ENCODE measurements at places on chromosomes 4 and X.

- peak; percentile 43 for DNase-seq
Measured at GRCh38 chrX:150478496-150479492, 89.6 kb upstream of the MTM1 start.

DNA sequence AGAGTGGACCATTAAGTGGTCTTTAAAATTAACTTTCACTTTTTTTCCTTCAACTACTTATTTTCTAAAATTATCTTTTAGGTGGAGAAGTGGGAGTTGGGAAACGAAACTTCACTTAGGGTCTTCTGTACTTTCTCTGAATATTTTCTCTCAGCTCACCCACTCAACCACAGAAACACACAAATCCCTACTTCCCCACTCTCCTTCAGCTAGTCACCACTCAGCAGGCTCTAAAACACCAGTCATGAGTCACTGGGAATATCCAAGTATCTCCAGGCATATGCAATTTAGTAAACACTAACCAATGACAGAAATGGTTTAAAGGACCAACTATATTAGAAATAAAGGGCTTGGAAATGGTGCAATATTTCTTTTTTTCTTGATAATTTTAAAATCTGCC, 153.0 kb upstream of the RPS6KA6 start:
- DNase-seq = no peak

DNA sequence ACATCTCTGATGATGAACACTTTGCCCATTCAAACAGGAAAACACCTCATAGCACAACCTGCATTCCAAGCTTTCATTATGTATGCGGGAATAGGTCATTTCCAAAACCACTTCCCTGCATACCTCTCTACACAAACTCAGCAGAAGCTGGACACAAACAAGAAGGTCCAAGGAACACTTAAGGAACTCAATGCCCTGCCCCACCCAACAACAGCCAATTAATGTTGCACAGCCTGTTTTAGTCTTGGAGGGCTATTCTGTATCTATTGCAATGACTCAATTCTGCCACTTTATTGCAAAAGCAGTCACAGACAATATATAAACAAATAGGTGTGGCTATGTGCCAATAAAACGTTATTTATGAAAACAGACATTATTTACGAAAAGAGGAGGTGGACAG, 16.7 kb downstream of the OPHN1 start:
- no peak for DNase-seq

DNA sequence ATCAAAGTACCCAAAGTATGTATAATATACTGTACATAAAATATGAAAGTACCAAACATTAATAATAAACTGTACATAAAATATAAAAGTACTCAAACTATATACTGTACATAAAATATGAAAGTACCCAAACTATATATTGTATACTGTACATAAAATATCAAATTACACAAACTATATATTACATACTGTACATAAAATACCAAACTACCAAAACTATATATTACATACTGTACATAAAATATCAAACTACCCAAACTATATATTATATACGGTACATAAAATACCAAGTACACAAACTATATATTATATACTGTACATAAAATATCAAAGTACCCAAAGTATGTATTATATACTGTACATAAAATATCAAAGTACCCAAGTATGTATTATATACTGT, 723.7 kb downstream of the CWH43 start:
- no peak for DNase-seq

All from stimulated activated CD4-positive, alpha-beta T cell treated with anti-CD3 and anti-CD28 coated beads, Interleukin-4, amount 100 ng/mL, for 24 hours (primary cell).